Muscle of leg (tissue), 16 donors: ENCODE measurements at places on chromosomes 5 and 9. TPM values are rescaled to one million over a fixed set of nuclear protein-coding genes. Genes with fewer than 3 reads are reported as not detected.
A peak's percentile ranks its signal among the peaks of the same experiment; 100 is the strongest.

- no peak overlapping the region for H3K27ac ChIP-seq
- no peak overlapping the region for H3K4me3 ChIP-seq
Observed at GRCh38 chr9:95854386-95855020, 21.0 kb upstream of the ERCC6L2 start.

DNA sequence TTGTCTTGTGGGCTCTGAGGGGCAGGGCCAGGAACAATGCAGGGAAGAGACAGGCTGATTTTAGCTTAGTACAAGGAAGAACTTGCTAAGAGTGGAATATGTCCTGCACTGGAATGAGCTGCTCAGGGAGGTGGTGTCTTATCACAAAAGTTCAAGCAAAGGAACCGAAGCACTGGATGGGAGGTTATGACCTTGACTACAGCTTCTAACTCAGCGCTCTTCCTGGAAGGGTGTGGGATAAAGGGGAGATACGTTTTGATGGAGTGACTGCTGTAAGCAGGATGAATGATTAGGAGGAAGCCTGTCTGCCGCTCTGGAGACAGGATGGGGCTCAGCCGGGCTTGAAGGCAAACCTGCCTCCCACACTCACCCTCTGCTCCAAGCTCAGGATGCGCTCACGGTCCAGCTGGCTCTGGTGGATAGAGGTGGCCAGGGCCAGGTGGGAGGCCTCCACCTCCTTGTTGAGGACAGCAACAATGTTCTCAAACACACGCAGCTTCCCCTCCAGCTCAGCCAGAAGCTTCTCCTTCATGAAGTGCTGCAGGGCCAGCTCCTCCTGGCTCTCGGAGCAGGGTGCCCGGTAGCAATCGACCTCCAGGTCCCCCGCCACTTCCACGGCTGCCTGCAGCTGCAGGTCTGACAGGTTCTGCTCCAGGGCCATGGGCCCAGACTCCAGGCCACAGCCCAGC lies 13.5 kb downstream of the TRAF1 start:
- no peak for DNase-seq
- peaks cover 4% of the 10 kb centered on the region for H3K36me3 ChIP-seq
- H3K4me1 ChIP-seq = peaks cover 6% of the 10 kb centered on the region
- no peaks in the 10 kb centered on the region for H3K27me3 ChIP-seq
- H3K27ac ChIP-seq = no peak overlapping the region
- no peak overlapping the region for H3K4me3 ChIP-seq

DNA sequence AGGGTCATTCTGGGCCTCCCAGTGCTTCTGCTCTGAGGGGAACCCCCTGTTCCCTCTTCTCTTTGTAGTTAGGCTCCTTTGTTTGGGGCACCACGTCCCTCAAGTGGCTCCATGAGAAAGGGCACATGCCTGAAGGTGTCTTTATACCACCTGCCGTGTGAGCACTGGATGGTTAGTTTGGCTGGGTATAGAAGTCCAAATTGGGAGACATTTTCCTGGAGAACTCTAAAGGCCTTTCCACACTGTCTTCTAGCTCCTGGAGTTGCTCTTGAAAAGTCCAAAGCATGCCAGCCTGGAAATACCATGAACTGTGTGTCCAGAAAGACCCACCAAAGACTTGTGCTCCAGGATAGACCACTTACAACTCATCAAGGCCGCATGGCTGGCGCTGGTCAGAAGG lies 11.1 kb upstream of the CCDC187 start:
- peaks cover 12% of the 10 kb centered on the region for H3K4me1 ChIP-seq
- no peaks in the 10 kb centered on the region for H3K36me3 ChIP-seq
- H3K4me3 ChIP-seq = no peak overlapping the region
- DNase-seq = no peak

DNA sequence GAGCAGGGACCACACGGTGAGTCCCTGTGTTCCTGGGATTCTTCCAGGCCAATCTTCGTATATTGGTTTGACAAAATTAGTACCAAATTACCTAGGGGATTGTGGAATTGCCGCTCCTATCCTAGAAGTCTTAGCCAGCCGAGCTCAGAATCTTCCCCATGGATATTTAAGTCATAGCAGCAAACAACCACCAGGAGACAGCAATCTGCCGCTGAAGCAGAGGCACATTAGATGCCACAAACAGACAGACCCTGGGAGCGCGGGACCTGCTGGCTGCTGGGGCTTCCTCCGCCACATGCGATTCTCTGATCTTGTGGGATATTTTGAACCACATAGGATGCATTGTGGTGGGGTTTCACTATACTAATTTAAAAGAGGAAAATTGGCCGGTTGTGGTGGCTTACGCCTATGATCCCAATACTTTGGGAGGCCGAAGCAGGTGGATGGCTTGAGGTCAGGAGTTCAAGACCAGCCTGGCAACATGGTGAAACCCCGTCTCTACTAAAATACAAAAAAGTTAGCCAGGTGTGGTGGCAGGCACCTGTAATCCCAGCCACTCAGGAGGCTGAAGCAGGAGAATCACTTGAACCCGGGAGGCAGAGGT lies 31.7 kb upstream of the ZBTB43 start:
- no peaks in the 10 kb centered on the region for H3K4me1 ChIP-seq
- no peak overlapping the region for H3K4me3 ChIP-seq
- no peaks in the 10 kb centered on the region for H3K36me3 ChIP-seq
- DNase-seq = no peak

- H3K27me3 ChIP-seq = no peaks in the 10 kb centered on the region
- H3K27ac ChIP-seq = no peak overlapping the region
- peak; percentile 20 for DNase-seq
- no peaks in the 10 kb centered on the region for H3K36me3 ChIP-seq
- no peak overlapping the region for H3K4me3 ChIP-seq
Observed at GRCh38 chr5:72018143-72018803, 89.0 kb upstream of the MAP1B start.

- peak within 1 kb of the TSS; percentile 86 for H3K4me3 ChIP-seq
- H3K27me3 ChIP-seq = no peaks in the 10 kb centered on the region
- peak; percentile 98 for DNase-seq
- H3K36me3 ChIP-seq = peaks cover 4% of the 10 kb centered on the region
Observed at GRCh38 chr9:32552172-32552872, at the start of the genes SMIM27 and TOPORS. TSS of gene SMIM27 (plus strand) at chr9:32552327. CDS start at chr9:32552435, 108 bp downstream. TSS of gene TOPORS (minus strand) at chr9:32552586. CDS start at chr9:32552436, 150 bp downstream.

- peak overlapping the region; percentile 92 for H3K27ac ChIP-seq
- peaks cover 50% of the 10 kb centered on the region for H3K4me1 ChIP-seq
- H3K36me3 ChIP-seq = no peaks in the 10 kb centered on the region
- H3K27me3 ChIP-seq = no peaks in the 10 kb centered on the region
Observed at GRCh38 chr5:32504329-32504988, 59.9 kb upstream of the ZFR start.

DNA sequence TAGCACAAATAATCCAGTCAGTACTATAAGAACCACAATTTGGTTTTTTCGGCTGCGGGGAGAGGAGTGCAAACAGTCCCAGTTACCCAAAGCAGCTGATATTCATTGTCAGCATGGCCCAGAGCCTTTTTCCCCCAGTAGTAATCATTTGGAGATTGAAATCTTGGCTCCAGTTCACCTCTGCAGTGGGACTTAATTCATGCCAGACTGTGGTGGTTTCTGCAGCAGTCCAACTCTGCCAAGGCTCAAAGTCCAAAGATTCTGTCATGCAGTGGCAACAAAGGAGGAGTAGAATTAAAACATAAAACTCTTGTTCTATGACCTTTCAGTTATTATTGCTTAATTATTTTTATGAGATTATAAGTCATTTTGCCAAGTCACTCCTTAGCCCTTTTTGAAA lies 25.0 kb upstream of the TRIM36 start:
- H3K27me3 ChIP-seq = no peaks in the 10 kb centered on the region
- no peaks in the 10 kb centered on the region for H3K36me3 ChIP-seq
- H3K4me1 ChIP-seq = no peaks in the 10 kb centered on the region
- no peak overlapping the region for H3K27ac ChIP-seq

Gene WDR38
- not detected for polyA plus RNA-seq
